ENCODE measurements at places on chromosomes 5 and 9.

- peak; percentile 6 for DNase-seq
Observed at GRCh38 chr5:121189342-121190305, 662.1 kb upstream of the FTMT start.

- no peak for DNase-seq
Observed at GRCh38 chr5:171457208-171457981, 37.9 kb downstream of the FGF18 start.

DNA sequence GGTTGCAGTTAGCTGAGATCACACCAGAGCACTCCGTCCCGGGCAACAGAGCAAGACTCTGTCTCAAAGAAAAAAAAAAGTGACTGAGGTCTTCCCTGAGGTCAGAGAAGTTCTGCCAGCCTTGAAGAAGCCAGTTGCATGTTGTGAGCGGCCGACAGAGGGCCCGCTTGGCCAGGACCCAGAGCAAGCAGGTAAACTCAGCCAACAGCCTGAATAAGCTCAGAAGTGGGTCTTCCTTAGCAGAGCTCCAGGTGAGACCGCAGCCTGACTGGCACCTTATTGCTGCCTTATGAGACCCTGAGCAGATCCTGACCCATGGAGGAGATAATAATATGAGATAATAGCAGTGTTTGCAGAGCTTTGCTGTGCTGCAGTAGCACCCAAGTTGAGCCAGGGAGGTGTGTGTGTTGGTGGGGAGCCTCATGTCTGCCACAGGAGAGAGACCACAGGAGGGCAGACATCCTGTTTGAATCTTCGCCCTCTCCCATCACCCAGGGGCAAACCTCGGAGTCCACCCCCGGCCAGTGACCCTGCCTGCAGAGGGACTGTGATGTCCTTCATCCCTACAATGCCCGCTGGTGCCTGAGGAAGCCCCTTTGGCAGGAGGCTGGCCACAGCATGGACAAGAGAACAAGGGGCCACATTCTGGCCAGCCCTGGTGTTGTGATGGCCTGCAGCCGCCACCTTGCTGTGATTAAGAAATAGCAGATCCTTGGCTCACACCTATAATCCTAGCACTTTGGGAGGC is 10.8 kb upstream of the BARX1 start:
- no peak for DNase-seq

DNA sequence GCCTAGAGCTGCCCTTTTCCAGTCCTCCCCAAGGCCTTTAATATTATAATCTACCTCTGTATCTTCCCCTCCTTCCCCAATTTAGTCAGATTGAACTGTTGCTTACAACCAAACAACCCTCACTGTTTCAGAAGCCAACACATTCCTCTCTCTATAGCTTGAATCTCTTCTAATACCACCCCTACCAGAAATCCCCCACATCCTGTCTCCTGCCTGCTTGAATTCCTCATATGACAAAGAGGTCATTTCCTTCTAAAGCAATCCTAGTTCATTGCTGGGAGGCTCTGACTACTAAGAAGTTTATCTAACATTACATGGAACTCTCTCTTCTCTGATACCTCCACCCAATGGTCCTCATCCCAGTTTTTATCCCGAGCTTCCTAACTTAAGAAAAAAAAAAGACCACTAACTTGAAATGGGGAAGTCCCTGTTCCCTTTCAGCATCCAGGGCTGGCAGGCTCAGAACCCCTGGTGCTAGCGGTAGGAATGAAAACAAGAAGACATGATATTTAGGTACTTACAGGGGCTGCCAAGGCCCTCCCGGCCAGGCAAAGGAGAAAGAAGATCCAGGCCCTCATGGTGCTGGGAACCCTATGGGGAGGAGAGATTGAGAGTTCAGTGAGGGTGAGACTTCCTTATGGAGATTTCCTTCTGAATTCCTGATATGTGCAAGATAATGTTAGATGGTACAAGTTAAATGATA is 11.0 kb downstream of the SPARC start:
- no peak for DNase-seq

GRCh38 chr5:118894709-118895108 is 93.6 kb downstream of the DTWD2 start:
- no peak for DNase-seq

DNA sequence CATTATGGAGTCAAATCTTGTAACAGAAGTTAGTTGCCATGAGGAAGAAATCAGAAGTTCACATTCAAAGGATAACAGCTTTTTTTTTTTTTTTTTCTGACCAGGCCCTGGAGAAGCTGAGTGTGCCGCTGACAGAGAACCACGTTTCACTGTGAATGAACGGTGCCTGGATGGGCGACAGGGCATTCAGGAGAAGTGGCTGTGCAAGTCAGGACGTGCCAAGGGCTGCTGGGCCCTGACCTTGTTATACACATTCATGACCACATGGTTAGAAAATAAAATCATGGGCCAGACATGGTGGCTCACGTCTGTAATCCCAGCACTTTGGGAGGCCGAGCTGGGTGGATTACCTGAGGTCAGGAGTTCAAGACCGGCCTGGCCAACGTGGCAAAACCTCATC is 91.6 kb downstream of the ANKH start:
- DNase-seq = no peak

GRCh38 chr5:56357426-56357825 is 124.3 kb upstream of the ANKRD55 start:
- DNase-seq = no peak

GRCh38 chr9:137683262-137683864 is 64.6 kb downstream of the EHMT1 start:
- DNase-seq = no peak

DNA sequence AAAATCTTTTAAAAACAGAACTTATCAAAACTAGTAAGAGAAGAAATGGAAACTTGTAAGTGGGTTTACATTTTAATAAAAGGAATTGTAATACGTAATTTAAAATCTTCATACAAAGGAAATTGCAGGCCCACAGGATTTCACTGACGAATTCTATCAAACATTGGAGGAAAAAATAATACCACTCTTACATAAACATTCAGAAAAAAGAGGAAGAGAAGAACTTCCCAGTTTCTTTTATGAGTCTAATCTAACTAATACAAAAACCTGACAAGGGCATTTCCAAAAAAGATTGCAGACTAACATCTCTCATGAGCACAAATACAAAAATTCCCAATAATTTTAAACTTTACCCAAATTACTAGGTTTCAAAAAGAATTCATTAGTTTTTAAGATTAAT is 149.0 kb downstream of the RANBP17 start:
- DNase-seq = no peak

- DNase-seq = peak; percentile 2
Observed at GRCh38 chr5:68456756-68457217, 241.2 kb downstream of the PIK3R1 start.

DNA sequence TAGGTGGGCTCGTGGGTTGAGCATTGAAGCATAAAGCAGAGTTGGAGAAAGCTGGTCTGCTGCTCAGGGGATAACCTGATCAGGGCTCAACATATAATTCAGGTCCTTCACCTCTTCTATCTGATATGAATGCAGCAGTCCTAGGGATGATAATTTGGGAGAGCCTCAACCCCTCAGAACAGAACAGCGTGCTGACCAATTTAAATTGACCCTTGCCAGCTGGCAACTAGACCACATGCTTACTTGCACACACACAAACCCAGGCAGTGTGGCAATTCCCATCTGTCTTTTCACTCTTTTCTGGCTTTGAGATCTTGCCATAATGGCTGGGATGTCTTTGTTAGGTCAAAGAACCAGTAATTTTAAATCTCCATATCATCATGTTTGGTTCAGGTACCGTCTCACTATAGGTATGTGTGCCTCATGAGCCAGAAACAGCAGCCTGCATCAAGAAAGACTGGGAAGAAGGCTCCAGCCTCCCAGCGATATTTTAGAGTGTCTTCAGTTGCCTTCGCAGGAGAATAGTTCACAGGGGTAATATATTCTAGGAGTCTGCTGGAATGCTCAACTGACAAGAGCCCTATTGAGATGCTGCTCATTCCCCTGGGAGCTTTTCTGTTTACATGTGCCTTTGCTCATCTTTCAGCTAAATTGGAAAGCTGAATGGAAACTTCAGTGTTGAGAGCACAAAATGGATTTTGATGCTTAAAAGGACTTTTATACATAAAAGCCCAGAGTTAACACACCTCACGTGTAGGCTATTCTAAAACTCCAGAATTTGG is 497.6 kb downstream of the RASEF start:
- no peak for DNase-seq

- DNase-seq = peak; percentile 33
Observed at GRCh38 chr9:15867988-15868387, 315.1 kb downstream of the CCDC171 start.

GRCh38 chr9:88373045-88373444 is 15.2 kb upstream of the SPIN1 start:
- no peak for DNase-seq

- DNase-seq = no peak
Observed at GRCh38 chr5:137666461-137666850, 69.4 kb downstream of the KLHL3 start.

DNA sequence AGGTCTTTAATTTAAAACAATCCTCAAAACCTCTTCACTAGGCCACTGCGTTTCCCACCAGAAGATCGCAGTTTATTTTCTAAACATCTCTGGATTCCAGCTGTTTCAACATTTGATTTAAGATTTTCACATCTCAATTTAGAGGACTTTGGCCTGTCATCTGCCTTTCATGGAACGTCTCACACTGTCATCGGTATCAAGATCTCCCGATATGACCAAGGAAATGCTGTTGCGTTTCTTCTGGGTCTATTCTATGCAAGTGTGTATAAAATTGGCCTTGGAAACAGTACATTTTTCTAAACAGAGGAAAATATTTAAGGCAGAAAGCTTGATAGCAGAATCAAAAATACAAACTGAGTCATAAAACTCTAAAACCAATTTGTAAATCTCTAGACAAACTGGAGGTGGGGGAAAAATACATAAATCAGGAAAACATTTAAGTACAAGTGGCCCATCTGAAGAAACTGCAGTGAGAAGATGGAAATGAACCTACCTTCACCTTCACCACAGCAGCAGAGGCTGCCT is 53.6 kb upstream of the SIMC1 start:
- no peak for DNase-seq

- no peak for DNase-seq
Observed at GRCh38 chr5:100311806-100312205, 223.4 kb upstream of the FAM174A start.

- no peak for DNase-seq
Observed at GRCh38 chr5:158406884-158407823, 548.2 kb upstream of the CLINT1 start.

DNA sequence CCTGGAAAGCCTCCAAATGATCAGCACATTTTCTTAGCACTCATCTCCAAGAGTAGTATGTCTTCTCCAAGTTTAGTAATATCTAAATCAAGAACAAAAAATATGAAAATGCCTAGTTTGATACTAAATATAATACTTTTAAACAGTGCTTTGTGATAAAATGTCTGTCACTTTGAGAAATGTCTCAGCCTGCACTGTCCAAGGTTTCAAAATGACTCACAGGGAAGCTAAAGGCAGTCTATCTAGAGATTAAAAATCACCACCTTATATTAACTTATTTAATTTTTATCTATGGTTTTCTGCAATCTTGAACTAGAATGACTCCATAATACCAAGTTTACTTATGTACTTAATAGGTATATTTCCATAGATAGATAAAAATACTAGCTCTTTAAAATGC is 633.0 kb upstream of the C9orf72 start:
- DNase-seq = no peak

GRCh38 chr9:134243778-134244467 is 79.6 kb upstream of the RNU6ATAC start:
- DNase-seq = no peak

DNA sequence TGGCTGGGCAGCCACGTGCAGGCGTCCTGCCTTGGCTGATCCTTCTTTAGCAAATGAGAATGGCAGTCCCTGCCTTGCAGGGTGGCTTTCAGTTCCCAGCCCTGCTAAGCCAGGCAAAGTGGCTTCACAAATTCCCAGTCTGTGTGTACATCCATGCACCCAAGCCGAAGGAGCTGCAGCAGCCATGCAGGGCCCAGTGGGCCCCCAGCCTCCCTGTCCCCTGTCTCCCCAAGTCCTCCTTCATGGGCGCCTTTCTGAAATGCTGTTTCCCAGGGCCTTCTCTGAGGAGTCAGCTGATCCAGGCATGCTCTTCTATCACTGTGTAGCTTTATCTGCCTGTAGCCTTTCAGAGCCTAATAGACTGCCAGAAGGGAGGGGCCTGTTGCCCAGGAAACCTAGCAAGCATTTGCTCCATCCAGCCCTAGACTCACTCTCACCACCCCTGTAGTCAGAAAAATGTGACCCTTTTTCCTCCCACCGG is 47.4 kb upstream of the SHC3 start:
- no peak for DNase-seq

DNA sequence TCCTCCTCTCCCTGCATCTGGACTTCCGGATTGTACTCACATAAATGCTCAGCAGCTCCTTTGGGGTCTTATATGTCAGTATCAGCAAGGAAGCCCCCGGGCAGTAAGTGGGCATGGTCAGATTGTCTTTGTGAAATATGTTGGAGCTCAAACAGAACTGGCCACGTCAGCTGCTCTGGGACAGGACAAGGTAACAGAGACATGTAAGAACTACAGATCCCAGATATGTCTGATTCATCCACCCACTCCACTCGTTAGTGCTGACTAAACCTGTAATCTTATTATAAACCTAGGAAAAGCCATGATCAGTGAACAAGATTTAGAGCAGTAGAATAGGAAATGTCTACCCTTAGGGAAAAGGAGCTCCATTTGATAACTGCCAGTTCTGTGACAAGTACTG is 561.8 kb downstream of the CETN3 start:
- DNase-seq = no peak

- no peak for DNase-seq
Observed at GRCh38 chr5:172898218-172898842, 60.9 kb upstream of the RPL26L1 start.

DNA sequence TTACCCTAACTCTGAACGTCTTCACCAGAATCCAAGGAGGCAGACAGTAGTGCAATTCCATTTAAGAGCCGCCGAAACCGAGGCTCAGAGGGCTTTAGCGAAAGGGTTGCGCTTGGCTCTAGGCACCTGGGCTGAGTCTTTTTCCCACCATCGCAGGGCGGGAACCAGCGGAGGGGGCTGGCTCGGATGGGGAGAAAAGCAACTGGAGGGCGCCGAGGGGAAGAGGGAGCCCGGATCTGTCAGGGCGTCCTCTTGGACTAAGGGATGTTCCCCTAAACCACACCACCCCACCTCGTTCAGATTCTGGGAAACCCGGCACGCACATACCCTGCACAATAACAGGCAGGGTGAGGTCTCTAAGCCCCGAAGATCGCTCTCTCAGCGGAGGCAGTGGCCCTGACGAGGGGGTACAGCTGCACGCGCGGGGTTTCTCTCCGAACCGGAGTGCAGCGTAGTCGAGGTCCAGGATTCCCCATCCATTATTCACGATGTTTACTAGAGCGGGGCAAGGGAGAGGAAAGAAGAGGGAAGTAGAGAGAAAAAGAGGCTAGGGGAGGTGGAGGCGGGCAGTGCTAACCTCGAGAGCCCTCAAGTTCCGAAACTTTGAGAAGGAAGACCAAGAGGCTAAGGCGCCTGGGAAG is 1.3 kb upstream of the POU4F3 start:
- no peak for DNase-seq

GRCh38 chr5:35902046-35902672 is 36.3 kb downstream of the CAPSL start:
- DNase-seq = no peak

DNA sequence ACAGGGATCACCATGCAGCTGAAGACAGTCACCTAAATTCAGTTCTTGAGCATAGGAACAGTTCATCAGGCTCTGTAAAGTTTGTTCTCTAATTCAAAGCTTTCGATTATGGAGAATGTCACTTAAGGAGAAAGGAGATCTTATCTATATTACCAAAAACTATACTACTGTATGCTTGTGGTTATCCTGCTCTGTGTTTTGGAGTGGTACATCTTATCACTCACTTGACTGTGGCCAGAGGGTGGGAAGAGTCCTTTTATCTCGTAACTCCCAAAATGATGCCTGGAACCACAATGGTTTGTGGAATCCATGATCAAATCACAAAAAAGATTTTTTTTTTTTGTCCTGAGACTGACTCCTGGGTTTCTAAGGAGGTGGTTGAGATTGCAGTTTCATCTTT is 230.7 kb downstream of the COMMD10 start:
- DNase-seq = no peak
